ENCODE measurements at places on chromosomes 3 and 15. TPM values are rescaled to one million over a fixed set of nuclear protein-coding genes. Genes with fewer than 3 reads are reported as not detected.

Gene ZNF80
- total RNA-seq = not detected

Gene CP
- 22.3 TPM for total RNA-seq

Gene PLA2G4D
- 0.04 TPM for total RNA-seq

Gene ZCWPW2
- total RNA-seq = 0.77 TPM

Gene PAQR5
- 2.1 TPM for total RNA-seq

Gene POC1A
- 2.6 TPM for total RNA-seq

Gene GLT8D1
- total RNA-seq = 97.9 TPM

Gene TMED3
- 185 TPM for total RNA-seq

Gene C2CD4A
- 0.13 TPM for total RNA-seq

Gene PRRT3
- total RNA-seq = 2.5 TPM

Gene SKOR1
- 0.12 TPM for total RNA-seq

GRCh38 chr3:112124907-112125607, 8.0 kb downstream of the GCSAM start:
- no peaks in the 10 kb centered on the region for H3K36me3 ChIP-seq
- no peak overlapping the region for H3K27ac ChIP-seq
- no peak for DNase-seq
- peaks cover 3% of the 10 kb centered on the region for H3K4me1 ChIP-seq

- no peaks in the 10 kb centered on the region for H3K36me3 ChIP-seq
- H3K4me1 ChIP-seq = no peaks in the 10 kb centered on the region
- H3K27ac ChIP-seq = no peak overlapping the region
- no peak overlapping the region for H3K4me3 ChIP-seq
These were observed 21.3 kb downstream of the ITGA11 start for GRCh38 chr15:68410466-68411342.

DNA sequence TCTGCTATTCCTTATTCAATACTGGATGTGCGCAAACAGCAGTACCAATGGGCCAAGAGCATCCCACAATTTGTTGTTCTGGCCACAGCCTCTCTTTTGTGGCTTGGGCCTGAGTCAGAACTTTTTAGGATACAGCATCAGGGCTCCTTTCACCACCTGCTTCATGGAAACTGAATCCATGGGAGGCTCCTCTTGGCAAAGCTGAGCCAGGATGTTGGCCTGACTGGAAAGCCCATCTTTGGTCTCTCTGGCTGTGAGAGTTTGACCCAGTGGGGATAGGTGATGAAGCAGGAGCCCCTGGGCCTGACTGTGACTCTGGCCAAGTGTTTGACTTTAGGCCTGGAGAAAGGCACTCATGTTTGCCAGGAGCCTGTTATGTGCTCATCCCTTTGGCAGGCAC, 27.6 kb downstream of the IL16 start:
- no peaks in the 10 kb centered on the region for H3K4me1 ChIP-seq
- H3K27me3 ChIP-seq = no peaks in the 10 kb centered on the region
- no peak overlapping the region for H3K4me3 ChIP-seq
- no peak overlapping the region for H3K27ac ChIP-seq
- no peak for DNase-seq

DNA sequence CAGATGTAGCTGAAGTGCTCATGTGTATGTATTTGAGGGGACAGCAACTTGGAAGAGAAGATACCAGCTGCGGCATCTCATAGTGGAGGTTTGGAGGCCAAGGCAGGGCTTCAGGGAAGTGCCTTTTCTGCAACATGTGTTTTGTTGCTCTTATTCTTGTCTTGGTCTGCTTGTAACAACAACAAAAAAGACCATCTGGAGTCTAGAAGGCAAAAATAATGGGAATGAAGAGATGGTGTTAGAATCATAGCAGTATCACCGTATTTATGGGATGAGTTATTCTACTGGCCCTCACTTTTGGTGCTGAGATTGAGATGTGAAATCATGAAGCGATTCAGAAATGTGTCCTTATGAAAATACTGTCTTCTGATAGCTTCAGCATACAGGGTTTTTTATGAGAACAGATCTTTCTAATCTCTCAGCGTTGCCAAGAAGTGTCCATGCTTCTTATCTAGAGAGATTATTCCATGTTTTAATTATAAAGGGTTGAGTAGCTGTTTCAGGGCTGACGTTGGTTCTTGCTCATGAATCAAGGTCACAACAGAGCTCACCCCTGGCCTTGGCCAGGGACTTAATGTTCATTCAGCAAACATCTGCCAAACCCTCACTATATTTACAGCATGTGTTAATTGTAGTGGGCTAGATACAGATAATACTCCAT, 58.0 kb downstream of the ITPR1 start:
- no peak overlapping the region for H3K4me3 ChIP-seq
- peaks cover 38% of the 10 kb centered on the region for H3K4me1 ChIP-seq
- H3K36me3 ChIP-seq = no peaks in the 10 kb centered on the region
- DNase-seq = no peak
- no peaks in the 10 kb centered on the region for H3K27me3 ChIP-seq

- no peak for DNase-seq
- H3K27me3 ChIP-seq = peaks cover 57% of the 10 kb centered on the region
- no peaks in the 10 kb centered on the region for H3K36me3 ChIP-seq
- peaks cover 5% of the 10 kb centered on the region for H3K4me1 ChIP-seq
- no peak overlapping the region for H3K27ac ChIP-seq
These were observed 665 bp downstream of the FRMD4B start for GRCh38 chr3:69385123-69385722.

DNA sequence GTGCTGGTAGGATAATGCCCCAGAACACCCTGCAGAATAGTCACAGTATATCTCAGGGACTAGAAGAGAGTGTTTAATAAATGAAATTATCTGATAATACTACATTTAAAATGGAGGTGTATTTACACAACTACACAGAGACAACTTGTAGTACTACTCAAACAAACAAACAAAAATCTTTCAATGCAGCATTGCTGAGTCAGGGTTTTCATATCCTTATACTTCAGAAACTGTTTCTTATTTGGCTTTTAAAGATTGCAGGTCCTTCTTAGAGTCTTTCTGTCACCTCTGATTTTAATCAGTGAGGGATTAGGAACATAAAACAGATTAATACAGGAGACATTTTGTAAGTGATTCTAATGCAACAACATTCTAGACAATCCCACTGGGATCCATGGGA, 57.4 kb downstream of the EPHA3 start:
- no peak overlapping the region for H3K4me3 ChIP-seq
- H3K27ac ChIP-seq = no peak overlapping the region
- DNase-seq = no peak
- no peaks in the 10 kb centered on the region for H3K27me3 ChIP-seq
- no peaks in the 10 kb centered on the region for H3K36me3 ChIP-seq
- H3K4me1 ChIP-seq = no peaks in the 10 kb centered on the region

- H3K27ac ChIP-seq = no peak overlapping the region
- H3K36me3 ChIP-seq = no peaks in the 10 kb centered on the region
- DNase-seq = no peak
- H3K27me3 ChIP-seq = no peaks in the 10 kb centered on the region
These were observed 17.0 kb upstream of the PCSK6 start for GRCh38 chr15:101506491-101506890.

DNA sequence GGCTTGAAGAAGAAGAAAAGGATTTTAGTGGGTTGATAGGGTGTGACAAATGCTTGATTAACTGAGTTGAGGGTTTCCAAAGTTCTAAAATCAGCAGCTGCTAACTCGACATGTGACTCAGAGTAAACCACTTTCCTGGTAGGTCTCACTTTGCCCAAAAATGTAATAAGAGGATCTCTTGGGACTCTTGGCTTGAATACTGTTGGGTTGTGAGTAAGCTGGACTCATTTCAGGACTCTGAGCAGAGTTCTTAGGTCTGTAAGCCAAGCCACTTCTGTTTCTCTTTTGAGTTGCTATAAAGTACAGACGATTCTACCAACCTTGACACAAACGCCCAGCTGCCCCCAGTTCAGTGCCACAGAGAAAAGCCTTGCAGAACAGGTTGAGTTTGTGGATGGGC, 241.1 kb downstream of the ZNF621 start:
- H3K4me3 ChIP-seq = no peak overlapping the region
- no peaks in the 10 kb centered on the region for H3K4me1 ChIP-seq
- no peak for DNase-seq
- no peak overlapping the region for H3K27ac ChIP-seq
- H3K27me3 ChIP-seq = no peaks in the 10 kb centered on the region

DNA sequence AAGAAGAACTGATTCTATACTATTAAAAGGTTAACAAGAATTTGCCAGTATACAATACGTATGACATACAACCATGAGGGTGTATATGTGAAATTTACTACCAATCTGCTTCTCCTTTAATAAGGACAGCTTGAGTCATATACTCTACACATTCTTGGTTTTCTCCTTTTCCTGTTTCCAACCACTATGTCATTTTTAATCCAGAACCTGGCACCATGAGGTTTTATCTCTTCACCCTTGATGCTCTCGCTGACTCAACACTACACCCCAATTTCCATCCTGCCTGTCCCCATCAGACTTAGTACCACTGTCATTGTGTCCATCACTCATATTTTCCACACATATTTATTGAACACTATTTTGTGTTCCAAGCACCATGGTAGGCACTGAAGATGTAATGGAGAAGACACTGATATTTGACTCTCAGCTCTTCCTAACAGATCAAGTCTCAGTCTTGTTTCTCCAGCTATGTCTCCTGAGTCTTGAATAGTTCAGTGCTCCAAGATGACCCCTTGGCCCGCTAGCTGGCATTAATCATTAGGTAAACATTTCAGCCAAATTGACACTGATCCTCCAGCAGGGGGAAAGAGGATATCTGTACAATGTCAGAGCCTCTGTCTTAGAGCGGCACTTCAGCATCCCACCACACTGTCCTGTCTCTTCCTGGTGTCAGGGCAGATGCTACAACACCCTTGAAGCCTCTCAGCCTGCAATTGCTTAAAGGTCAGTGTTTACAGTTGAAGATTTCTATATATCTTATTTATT, 11.2 kb upstream of the COL8A1 start:
- H3K4me1 ChIP-seq = no peaks in the 10 kb centered on the region
- peaks cover 4% of the 10 kb centered on the region for H3K27me3 ChIP-seq
- H3K27ac ChIP-seq = no peak overlapping the region

DNA sequence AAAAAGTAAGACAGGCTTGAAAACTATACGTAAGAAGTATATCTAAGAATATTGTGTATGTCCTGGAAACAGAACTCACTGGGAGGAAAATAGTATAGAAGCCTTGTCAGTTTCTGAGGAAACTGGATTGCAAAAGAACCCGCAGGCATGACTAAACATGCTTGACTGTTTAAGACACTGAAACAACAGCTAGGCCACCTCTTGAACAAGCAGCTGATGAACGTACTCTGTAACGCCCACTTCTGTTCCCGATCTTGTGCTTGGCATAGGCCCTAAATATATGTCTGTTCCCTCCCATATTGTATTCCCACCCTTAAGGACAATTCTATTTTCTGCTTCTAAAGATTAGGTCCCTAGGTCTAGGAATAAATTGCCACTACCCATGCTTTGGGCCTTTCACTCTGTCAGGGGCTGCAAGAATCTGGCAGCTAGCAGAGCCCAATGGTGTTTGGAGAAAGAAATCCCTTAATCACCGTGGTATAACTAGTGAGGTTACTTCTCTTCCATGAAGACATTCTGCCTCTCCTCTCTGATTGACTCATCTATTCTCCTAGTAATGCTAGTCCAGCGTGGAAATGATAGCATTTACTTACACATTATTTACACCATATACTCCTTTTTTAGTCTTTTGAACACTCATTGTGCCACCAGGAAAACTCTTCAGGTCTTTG, 46.2 kb downstream of the CD200 start:
- H3K4me1 ChIP-seq = peaks cover 11% of the 10 kb centered on the region
- peak; percentile 42 for DNase-seq
- H3K36me3 ChIP-seq = no peaks in the 10 kb centered on the region
- no peak overlapping the region for H3K4me3 ChIP-seq
- H3K27me3 ChIP-seq = no peaks in the 10 kb centered on the region

DNA sequence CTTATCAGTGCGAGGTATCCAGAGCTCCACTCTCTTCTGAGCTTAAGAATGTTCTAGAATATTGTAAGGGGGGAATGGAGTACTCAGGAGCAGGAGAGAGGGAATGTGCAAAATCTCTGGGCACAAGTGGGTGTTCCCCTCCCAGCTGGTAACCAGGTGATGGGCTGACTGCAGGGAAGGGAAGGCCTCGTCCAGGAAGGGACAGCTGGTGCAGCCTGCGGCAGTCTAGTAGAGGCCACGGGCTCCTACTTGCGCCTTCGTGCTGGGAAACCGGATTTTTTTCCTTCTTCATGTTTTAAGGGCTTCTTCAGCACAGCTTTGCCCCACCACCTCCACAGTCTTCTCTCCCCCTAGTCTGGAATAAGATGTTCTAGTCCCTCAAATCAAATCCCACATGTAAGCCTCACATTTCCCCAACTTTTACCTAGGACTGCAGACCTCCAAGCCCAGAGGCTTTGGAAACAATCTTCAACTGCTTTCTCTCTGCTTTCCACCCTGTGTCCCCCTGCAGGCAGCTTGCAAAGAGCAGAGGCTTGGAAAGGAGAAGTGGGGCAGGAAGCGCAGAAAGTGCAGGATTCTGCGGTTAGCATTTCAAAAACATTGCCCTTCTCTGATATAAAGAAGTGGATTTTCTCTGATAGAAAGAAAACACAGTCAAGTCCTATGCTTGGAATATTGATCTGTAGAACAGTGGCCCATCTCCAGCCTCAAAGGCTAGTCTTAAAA, 11.9 kb upstream of the CGNL1 start:
- DNase-seq = no peak
- H3K27me3 ChIP-seq = no peaks in the 10 kb centered on the region
- H3K4me3 ChIP-seq = no peak overlapping the region
- H3K36me3 ChIP-seq = no peaks in the 10 kb centered on the region

DNA sequence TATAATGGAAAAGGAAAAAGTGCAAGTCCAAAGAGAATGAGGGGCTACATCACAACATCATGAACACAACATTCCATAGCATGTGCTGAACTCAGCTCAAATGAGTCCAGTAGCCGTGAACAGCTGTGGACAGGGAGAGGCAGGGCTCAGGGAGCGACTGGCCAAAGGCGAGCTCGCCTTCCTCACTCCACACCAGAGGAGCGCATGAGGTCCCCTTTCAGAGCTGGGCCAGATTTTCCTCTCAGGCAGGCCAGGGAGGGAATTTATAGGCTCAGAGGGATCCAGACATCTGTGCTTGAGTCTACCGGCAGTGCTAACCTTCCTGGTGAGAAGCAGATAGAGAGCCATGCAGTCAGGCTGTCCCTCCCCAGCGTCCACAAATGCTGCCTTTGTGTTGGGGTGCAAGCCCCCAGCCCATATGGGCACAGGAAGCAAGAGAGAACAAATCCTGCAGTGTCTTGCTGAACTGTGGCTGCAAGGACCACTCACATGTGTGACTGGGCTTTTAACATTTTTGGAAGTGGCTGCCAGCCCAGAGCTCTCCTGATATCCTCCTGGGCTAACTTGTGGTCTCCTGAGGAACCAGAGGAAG, 32.5 kb downstream of the ARHGEF3 start:
- H3K4me1 ChIP-seq = peaks cover 4% of the 10 kb centered on the region
- no peak overlapping the region for H3K4me3 ChIP-seq
- DNase-seq = no peak

- H3K27ac ChIP-seq = no peak overlapping the region
- DNase-seq = no peak
- no peak overlapping the region for H3K4me3 ChIP-seq
These were observed 213.4 kb upstream of the SLC2A2 start for GRCh38 chr3:171239757-171240503.

DNA sequence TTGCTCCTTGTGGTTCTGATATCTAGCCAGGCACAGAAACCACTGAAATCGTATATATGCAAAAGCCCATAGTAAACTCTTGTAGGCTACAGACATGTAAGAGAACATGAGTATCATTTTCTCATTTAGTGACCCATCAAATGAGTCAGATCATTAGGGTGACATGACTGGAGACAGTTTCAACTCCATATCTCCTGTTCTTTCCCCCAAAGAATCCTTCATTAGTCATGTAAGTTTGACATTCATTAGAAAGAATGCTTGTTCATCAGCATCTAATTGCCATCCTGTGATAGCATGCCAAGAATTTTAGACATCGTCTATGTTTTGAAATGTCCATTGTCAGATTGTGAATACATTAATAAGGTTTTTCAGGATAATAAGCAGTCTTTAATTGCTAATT, 264.9 kb upstream of the TPM1 start:
- no peaks in the 10 kb centered on the region for H3K27me3 ChIP-seq
- H3K4me1 ChIP-seq = peaks cover 5% of the 10 kb centered on the region
- no peak for DNase-seq
- no peak overlapping the region for H3K4me3 ChIP-seq
- H3K27ac ChIP-seq = no peak overlapping the region

All from hepatocyte (in vitro differentiated cells).